ENCODE measurements at places on chromosomes 6 and 20. TPM values are rescaled to one million over a fixed set of nuclear protein-coding genes. Genes with fewer than 3 reads are reported as not detected.

GRCh38 chr20:41483553-41483930, 116.9 kb upstream of the EMILIN3 start:
- no peak for DNase-seq

DNA sequence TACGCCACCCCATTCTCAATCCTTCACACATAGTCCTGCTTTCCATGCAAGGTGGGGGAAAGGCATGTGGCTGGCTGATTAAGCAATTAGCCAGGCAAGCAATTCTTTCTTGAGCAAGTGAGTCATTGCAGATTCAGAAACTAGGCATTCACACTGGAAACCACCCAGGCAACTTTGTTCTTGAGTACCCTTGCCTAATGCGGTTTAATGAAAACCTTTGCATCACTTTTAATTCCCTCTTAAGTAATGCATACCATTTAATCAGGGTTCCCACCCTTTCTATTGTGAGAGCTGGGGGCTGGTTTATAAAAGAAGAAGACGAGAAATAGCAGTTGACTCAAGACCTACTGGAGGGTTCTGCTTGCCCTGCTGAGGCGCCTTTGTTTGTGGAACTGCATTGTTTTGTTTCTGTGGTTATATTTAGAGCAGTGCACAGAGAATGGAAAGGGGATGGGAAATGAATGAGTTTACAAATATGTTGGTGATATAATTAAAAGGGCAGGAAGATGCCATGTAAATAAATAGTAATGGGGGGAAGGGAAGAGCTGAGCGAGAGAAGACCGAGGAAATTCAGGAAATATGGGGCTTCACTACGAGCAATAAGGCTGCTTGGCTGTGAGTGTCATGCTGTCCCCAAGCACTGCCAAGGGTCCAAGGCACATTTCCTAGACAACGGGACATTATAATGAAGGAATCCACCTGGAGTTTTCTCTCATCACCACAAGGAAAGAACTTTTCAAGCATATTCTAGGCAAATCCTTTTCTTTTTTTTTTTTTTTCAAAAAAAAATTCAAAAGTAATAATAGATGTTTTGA, 48.8 kb upstream of the TSHZ2 start:
- no peak for DNase-seq

DNA sequence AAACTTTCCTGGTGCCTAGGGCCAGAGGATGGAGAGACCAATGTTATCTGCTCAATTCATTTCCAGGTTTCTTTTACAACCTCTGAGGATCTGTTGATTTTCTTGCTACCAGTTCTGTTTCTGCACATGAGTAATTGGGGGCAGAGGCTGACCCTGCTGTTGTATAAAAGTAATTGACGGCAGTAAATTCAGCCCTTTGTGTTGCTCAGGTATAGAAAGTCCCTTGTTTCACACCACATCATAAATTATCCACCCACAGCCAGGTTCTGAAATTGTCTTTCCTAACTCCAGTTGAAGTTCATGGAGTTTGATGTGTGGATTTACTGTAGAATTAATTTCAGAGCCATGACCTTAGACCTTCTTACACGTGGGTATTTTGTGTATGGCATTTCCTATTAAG, 107.4 kb upstream of the GRIK2 start:
- DNase-seq: no peak

DNA sequence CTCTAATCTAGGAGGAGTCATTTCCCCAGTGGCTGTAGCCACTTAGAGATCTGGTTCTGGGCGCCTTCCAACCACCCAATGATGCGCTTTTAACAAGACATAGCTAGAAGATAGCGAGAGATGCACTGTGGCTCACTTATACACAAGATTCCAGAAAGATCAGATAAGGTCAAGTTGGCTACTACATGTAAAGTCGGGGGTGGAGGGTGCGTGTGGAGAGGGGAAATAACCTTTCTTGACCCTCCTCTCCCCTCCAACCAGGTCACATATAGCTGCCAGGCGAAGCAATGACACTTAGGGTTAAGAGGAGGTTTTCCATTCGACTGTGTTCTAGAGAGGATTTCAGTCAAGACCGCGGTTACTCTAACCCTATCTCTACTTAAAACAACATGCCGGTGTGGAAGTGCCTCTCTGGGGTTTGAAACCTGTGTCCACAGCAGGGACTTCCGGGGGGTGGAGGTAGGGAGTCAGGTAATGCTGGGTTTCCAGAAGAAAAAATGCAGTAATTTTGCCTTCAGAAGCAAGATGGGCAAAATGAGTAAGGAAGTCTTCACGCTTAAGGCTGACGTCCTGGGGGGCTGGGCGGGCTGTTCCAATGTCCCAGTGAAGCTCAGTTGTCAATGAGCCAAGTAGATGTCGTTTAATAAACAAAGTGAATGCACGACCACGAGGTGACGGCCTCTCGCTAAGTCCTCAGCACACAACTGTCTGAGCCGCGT, 1.8 kb upstream of the SIM1 start:
- no peak for DNase-seq

- no peak for DNase-seq
Observed at GRCh38 chr20:2282181-2282580, 13.6 kb upstream of the TGM3 start.

DNA sequence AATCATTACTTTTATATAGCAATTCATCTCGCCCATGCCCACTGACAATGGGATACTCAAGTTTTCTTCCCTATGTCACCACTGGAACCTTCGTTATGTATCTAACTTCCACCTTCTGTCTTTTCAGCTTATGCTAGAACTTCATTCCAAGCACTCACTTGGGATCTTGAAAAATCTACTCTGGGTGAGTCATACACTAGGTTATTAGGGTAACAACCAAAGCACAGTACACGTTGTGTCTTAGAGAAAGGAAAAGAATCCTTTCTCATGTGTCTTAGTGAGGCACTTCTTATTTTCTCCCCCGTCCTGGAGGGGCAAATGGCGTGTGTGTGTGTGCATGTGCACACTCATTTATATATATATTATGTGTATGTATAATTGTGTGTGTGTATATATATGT, 18.3 kb upstream of the FAM162B start:
- DNase-seq: no peak

- DNase-seq: no peak
Observed at GRCh38 chr20:46427384-46427783, 21.0 kb upstream of the ELMO2 start.

DNA sequence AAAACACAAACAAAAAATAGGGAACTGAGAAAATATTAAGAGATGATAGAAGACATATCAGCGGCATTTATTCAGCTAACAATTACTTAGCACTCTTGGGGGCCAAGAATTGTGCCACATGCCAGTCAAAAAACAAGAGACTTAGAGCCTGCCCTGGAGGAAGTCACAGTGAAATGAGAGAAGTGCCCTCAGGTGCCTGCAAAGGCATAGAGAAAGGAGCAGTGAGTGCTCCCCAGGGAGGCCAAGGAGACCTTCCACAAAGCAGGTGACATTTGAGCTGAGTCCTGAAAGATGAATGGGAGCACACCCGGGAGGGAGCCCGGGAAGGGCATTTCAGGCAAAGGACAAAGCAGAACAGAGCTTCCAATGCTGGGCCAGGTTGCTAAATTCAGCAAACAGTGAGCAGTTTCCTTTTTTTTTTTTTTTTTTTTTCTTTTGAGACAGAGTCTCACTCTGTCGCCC, 184.7 kb upstream of the JARID2 start:
- no peak for DNase-seq

DNA sequence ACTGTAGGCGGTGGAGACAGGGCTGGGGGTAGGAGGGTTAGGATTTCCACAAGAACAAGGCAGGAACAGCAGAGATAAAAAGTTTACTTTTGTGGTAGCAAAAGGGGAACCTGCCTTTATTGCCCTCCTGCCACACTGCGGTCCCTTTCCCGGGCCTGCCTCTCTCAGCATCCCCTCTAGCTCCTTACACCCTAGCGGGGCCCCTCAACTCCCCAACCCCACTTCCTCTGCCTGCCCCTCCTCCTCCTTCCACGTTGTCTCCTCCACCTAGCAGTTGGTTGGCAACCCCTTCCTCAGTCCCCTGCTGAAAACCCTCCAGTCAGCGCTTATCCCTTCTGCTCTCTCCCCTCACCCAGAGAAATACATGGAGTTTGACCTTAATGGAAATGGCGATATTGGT, 714 bp downstream of the AIF1 start:
- no peak for DNase-seq

DNA sequence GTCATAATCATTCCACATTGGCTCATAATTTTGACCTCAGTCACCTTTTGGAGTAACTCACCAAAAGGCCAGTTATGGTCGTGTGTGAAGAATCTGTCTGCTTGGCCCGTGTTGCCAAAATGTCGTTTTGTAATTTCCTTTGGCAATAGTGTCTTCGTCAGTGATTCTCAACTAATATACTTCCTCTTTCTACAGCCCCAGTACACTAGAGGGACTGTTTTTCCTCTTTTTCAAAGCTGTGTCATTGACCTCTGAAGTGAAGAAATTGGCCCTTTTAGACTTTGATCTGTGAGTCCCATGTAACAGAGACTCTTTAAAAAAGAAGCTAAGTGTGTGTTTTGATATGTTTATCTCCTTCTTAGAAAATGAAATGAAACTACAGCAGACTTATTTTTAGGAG, 5.2 kb downstream of the FOXO3 start:
- DNase-seq: no peak

DNA sequence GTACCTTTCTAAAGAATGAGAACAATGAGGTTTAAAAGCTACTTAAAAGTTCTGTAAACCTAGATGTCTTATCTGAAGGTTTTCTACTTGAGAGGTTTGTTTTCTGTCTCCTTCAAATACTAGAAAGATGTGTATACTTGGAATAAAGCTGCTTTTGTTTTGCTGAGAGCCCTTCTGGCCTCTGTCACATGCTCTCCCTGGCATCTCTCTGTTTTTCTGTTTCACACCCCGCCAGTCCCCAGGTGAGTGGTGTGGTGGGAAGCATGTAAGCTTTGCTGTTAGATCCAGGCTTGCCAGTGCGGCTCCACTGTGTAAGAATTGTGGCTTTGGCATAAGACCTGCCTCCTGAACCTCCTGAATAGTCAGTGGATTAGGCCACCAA, 56.8 kb downstream of the SNX9 start:
- no peak for DNase-seq

DNA sequence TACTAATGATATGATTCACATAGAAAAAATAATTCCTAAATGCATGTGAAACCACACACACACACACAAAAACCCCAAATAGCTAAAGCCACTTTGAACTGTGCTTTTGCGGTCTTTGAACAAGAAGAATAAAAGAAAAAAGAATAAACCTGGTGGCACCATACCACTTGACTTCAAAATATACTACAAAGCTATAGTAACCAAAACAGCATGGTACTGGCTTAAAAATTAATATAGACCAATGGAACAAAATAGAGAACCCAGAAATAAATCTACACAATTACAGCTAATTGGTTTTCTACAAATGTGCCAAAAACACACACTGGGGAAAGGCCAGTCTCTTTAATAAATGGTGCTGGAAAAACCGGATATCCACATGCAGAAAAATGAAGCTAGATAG, 13.4 kb downstream of the OR2B6 start:
- no peak for DNase-seq

DNA sequence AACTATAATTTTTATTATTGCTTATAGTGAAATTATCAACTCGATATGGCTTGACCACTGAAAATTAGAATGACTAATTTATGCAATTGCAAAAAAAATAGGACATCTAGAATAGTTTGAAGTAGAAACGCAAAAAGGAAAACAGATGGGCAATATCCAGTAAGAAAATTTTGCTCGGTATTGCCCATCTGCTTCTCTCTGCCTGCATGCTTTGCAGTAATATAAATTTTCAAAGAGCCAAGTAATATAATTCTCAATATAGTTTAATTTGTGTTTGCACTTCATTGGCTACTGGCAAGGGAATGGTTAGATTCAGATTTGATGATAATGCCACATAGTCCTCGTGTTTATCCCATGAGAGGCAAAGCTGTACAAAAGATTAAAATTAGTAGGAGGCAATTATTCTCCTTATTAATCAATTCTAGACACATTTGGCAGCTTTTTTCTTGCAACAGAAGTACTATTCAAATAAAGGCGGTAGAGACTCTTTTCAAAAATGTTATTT, 27.3 kb upstream of the LAMA2 start:
- no peak for DNase-seq

DNA sequence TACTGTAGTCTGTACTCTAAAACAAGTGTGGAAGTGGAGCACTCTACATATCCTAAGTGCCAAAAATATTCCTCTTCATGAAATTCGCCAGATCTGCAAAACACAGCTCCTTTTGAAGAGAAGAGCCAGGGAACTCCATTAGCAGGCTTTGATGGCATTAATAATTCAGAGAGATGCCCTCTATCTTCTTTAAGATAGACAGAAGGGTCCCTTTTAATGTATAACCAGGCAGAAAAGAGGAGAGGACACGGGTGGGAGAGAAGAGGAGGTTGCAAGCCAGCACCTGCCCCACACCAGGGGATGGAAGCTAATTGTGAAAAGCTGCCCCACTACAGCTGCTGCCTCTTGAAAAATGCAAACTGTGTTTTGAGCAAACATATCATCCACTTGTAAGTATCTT, 3.7 kb upstream of the RFPL4B start:
- DNase-seq: no peak

- DNase-seq: no peak
Observed at GRCh38 chr6:4531406-4531805, 244.8 kb upstream of the CDYL start.

- DNase-seq: no peak
Observed at GRCh38 chr6:14692208-14692607, 553.7 kb upstream of the JARID2 start.

DNA sequence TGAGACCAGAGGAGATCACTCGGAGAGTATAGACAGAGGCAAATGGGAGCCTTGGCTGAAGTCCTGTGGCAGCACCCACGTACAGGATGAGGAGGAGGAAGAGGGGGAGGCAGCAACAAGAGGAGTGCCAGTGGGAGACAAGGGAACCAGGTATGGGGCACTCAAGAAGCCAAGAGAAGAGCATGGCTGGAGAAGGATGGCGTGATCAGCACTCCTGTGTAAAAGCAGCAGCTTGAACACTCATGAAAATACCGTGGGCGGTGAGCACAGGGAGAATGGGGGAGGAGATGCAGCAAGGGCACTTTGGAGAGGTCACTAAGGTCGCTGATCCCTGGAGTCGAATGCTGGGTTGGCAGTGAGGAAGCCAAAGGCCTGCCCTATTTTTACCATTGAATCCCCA, 51.2 kb upstream of the PRND start:
- no peak for DNase-seq

- no peak for DNase-seq
Observed at GRCh38 chr6:63740709-63741108, 105.1 kb downstream of the PHF3 start.

GRCh38 chr20:1320902-1321653, 7.9 kb downstream of the SDCBP2 start:
- DNase-seq: peak; percentile 67

DNA sequence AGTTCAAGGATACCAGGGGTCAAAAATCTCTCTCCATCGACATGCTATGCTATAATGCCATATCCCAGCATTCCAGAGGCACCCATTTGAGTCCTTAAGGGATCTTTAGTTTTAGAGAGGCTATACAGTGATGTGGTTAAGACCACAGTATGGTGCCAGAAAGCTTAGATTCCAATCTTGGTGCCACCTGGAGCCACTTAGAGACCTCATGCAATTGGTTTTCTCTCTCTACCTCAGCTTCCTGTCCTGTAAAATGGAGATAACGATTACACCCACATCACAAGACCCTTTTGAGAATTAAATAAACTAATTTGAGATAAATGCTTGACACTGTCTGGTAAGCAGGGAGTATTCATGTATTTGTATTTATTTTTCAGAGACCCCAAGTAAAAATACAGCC, 39.0 kb downstream of the PLAGL1 start:
- DNase-seq: no peak

KCNK15 gene
- total RNA-seq: 16.1 TPM

CNR1 gene
- 10.4 TPM for total RNA-seq

TRIM15 gene
- total RNA-seq: not detected

ISM1 gene
- 42.9 TPM for total RNA-seq

SYS1 gene
- total RNA-seq: 20.3 TPM

MYCT1 gene
- total RNA-seq: 11.9 TPM

ATRN gene
- 25.7 TPM for total RNA-seq

ULBP1 gene
- 0.13 TPM for total RNA-seq
